ENCODE measurements at places on chromosomes 3 and 15. TPM values are rescaled to one million over a fixed set of nuclear protein-coding genes. Genes with fewer than 3 reads are reported as not detected.

GRCh38 chr3:125436921-125437320 is 61.8 kb upstream of the ZNF148 start:
- H3K4me1 ChIP-seq, result no peaks in the 10 kb centered on the region
- H3K27me3 ChIP-seq, result peaks cover 6% of the 10 kb centered on the region
- no peak for DNase-seq
- no peak overlapping the region for H3K27ac ChIP-seq
- no peaks in the 10 kb centered on the region for H3K36me3 ChIP-seq
- H3K4me3 ChIP-seq, result no peak overlapping the region

DNA sequence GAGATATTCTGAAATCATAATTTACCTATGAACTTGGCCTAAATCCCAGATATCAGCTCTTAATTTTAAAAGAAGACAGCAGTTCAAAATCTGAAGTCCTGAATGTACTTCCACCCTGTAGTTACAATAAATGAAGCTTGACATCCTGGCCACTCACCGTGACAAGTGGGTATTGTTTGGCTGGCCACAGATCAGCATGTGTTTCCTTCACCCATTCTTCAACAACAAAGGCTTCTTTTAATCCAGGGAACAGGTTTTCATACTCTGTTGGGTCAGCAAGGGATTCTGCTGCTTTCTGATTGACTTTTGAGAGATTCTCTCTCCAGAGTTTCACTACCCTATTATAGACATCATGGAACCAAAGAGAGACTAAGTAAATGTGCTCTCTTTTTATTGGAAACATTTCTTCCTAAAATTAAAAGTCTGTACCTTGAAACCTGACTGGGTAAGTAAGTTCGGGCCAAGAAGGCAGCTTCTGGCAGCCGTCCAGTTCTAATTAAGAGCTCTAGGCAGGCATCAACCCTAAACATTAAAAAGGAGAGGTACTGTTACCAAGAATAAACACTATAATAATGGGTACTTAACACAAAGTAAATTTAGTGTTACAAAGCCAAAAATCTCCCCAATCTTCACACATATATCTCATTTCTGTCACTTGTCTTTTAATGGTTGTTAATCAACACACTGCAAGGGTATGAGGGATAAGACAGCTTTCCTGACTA is 15.2 kb downstream of the MRPS22 start:
- peaks cover 23% of the 10 kb centered on the region for H3K4me1 ChIP-seq
- H3K36me3 ChIP-seq, result peaks cover 33% of the 10 kb centered on the region
- no peaks in the 10 kb centered on the region for H3K27me3 ChIP-seq
- no peak overlapping the region for H3K4me3 ChIP-seq

Gene CPNE9
- not detected for total RNA-seq

- H3K4me1 ChIP-seq, result no peaks in the 10 kb centered on the region
- DNase-seq, result no peak
- no peak overlapping the region for H3K4me3 ChIP-seq
- H3K27ac ChIP-seq, result no peak overlapping the region
- no peaks in the 10 kb centered on the region for H3K36me3 ChIP-seq
- no peaks in the 10 kb centered on the region for H3K27me3 ChIP-seq
Measured at GRCh38 chr3:76065964-76066363, 280.6 kb upstream of the ZNF717 start.

DNA sequence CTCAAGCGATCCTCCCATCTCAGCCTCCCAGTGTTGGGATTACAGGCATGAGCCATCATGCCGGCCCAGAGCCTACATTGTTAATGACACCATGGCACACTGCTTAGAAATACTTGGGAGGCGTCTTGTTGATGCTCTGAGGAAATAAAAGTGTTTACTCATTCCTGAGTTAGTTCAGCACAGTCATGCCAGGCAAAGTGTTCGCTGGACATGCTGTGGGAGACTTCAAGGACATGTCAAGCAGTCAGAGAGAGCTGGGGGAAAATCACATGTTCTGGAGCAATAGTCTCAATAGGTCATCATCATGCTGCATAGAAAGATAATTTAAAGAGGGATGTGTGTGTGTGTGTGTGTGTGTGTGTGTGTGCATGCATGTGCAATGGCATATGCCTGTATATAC is 37.5 kb downstream of the TTC23 start:
- H3K4me1 ChIP-seq, result no peaks in the 10 kb centered on the region
- H3K27me3 ChIP-seq, result peaks cover 21% of the 10 kb centered on the region
- H3K36me3 ChIP-seq, result no peaks in the 10 kb centered on the region
- no peak for DNase-seq
- H3K4me3 ChIP-seq, result no peak overlapping the region

Gene BFSP2
- not detected for total RNA-seq

GRCh38 chr15:21260966-21261395 is 179.3 kb downstream of the POTEB3 start:
- H3K4me1 ChIP-seq, result no peaks in the 10 kb centered on the region
- H3K4me3 ChIP-seq, result no peak overlapping the region
- DNase-seq, result peak; percentile 31
- peaks cover 15% of the 10 kb centered on the region for H3K27me3 ChIP-seq
- H3K27ac ChIP-seq, result no peak overlapping the region

- no peak overlapping the region for H3K27ac ChIP-seq
- no peak overlapping the region for H3K4me3 ChIP-seq
- no peak for DNase-seq
- H3K4me1 ChIP-seq, result no peaks in the 10 kb centered on the region
- H3K27me3 ChIP-seq, result no peaks in the 10 kb centered on the region
Measured at GRCh38 chr3:6255229-6255628, 605.7 kb upstream of the GRM7 start.

Gene DYNC1LI1
- total RNA-seq, result 30.6 TPM

DNA sequence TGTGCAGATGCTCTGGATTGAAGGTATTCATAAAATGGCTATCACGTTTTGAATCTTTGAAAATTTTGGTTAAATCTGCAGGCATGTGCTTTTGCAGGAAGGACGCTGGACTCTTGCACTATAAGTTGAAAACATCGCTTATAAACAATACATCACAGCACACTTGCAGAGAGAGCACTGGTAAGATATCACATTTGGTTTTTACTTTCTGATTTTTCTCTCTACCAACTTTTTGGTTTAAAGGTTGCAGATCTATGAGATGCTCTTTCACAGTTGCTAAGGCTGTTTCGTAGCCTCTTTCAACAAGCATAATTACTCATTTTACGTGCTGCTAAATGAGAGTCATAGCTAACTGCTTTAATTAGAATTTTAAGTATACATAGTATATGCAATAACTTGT is 724.4 kb upstream of the ARRDC4 start:
- no peaks in the 10 kb centered on the region for H3K27me3 ChIP-seq
- H3K4me3 ChIP-seq, result no peak overlapping the region
- H3K36me3 ChIP-seq, result no peaks in the 10 kb centered on the region
- no peak for DNase-seq
- H3K27ac ChIP-seq, result no peak overlapping the region

GRCh38 chr3:52288674-52289073 is 1.0 kb downstream of the GLYCTK start:
- H3K27me3 ChIP-seq, result no peaks in the 10 kb centered on the region
- H3K4me3 ChIP-seq, result peak overlapping the region; percentile 98
- H3K27ac ChIP-seq, result peak overlapping the region; percentile 100
- no peak for DNase-seq
- H3K4me1 ChIP-seq, result peaks cover 42% of the 10 kb centered on the region
- H3K36me3 ChIP-seq, result peaks cover 9% of the 10 kb centered on the region

- no peak for DNase-seq
- peaks cover 6% of the 10 kb centered on the region for H3K4me1 ChIP-seq
- peaks cover 49% of the 10 kb centered on the region for H3K36me3 ChIP-seq
- H3K4me3 ChIP-seq, result no peak overlapping the region
Measured at GRCh38 chr3:119884161-119884557, 102.3 kb downstream of the NR1I2 start.

Gene CISH
- total RNA-seq, result 400 TPM

DNA sequence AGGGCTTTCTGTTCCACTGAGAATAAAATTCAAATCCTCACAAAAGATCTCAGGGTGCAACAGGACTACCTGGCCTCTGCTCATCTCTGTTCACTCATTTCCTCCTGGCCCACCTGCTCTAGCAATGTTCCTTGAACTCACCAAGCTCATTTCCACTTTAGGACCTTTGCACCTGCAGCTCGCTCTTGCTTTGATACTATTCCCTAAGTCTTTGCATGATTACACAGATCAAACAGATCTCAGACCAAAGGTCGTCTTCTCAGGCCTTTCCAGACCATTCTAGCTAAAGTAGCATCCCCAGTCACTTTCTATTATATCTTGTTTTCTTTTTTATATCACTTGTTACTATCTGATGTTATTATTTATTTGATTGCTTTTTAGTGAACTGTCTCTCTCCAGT is 54.7 kb downstream of the B3GNT5 start:
- no peaks in the 10 kb centered on the region for H3K27me3 ChIP-seq
- H3K4me3 ChIP-seq, result no peak overlapping the region
- peak overlapping the region; percentile 14 for H3K27ac ChIP-seq
- no peak for DNase-seq
- H3K36me3 ChIP-seq, result peaks cover 23% of the 10 kb centered on the region

Gene COLQ
- 4.1 TPM for total RNA-seq

DNA sequence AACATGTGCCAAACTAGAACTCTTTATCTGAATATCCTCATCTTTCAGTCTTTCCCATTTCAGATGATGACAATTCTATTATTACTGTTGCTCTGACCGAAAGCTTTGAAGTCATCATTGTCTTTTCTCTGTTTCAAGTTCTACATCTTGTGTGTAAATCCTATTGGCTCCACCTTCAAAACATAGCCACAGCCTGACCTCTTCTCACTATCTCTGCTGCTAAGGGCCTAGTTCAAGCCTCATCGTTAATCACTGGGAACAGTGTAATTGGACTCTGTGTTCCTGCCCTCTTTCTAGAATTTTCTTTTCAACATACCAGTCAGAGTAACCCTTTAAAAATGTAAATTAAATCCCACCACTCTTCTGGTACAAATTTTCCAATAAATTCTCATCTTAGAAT is 105.1 kb downstream of the OXSM start:
- H3K4me3 ChIP-seq, result no peak overlapping the region
- H3K4me1 ChIP-seq, result no peaks in the 10 kb centered on the region
- no peak overlapping the region for H3K27ac ChIP-seq
- H3K36me3 ChIP-seq, result no peaks in the 10 kb centered on the region
- H3K27me3 ChIP-seq, result no peaks in the 10 kb centered on the region
- no peak for DNase-seq

- no peak for DNase-seq
- H3K4me1 ChIP-seq, result peaks cover 29% of the 10 kb centered on the region
- H3K36me3 ChIP-seq, result peaks cover 1% of the 10 kb centered on the region
- H3K27me3 ChIP-seq, result peaks cover 1% of the 10 kb centered on the region
- H3K27ac ChIP-seq, result no peak overlapping the region
- H3K4me3 ChIP-seq, result no peak overlapping the region
Measured at GRCh38 chr3:108103040-108103751, 12.4 kb upstream of the CD47 start.

DNA sequence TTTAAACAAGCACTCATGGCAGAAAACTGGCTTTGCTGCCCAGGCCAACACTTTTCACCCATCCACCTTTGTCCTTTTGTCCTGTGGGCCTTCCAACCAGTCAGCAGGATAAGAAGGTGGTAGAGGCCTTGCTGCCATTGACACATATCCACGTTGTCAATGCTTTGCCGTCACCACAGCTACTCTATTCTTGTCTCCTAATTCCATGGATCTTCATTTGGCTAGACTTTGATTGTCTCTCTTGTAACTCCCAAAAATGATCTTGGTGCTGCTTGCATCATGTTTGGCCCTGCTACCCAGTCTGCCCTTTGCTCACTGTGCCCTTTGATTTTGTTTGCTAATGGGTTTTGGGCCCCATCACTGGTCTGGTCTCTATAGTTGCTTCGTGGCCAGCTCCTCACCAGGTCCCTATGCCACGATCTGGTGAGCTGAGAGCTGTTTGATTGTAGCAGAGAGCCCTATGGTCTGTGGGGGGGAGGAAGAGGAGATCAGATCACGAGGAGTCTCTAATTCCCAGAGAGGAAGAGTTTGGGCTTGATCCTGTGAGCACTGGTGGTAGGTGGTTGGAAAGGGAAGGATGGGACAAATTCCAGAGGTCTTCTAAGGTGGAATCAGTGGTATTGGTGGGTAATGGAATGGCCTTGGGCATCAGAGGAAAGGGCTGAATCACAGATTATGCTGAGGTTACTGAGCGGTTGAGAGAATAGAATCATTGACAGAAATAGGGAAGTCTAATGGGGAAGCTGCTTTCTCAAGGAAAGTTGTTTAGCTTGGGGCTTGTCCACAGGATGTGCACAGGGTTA is 40.3 kb downstream of the ABHD2 start:
- H3K4me1 ChIP-seq, result peaks cover 15% of the 10 kb centered on the region
- DNase-seq, result no peak
- no peak overlapping the region for H3K4me3 ChIP-seq
- H3K36me3 ChIP-seq, result peaks cover 17% of the 10 kb centered on the region

GRCh38 chr3:62132027-62132602 is 241.2 kb downstream of the FEZF2 start:
- DNase-seq, result no peak
- H3K4me3 ChIP-seq, result no peak overlapping the region
- H3K36me3 ChIP-seq, result no peaks in the 10 kb centered on the region
- peaks cover 6% of the 10 kb centered on the region for H3K27me3 ChIP-seq
- no peaks in the 10 kb centered on the region for H3K4me1 ChIP-seq

- peak overlapping the region; percentile 62 for H3K27ac ChIP-seq
- H3K36me3 ChIP-seq, result no peaks in the 10 kb centered on the region
- no peak for DNase-seq
- H3K4me3 ChIP-seq, result peak overlapping the region; percentile 29
- peaks cover 9% of the 10 kb centered on the region for H3K4me1 ChIP-seq
- no peaks in the 10 kb centered on the region for H3K27me3 ChIP-seq
Measured at GRCh38 chr15:90336705-90337141, 15.4 kb upstream of the ZNF774 start.

DNA sequence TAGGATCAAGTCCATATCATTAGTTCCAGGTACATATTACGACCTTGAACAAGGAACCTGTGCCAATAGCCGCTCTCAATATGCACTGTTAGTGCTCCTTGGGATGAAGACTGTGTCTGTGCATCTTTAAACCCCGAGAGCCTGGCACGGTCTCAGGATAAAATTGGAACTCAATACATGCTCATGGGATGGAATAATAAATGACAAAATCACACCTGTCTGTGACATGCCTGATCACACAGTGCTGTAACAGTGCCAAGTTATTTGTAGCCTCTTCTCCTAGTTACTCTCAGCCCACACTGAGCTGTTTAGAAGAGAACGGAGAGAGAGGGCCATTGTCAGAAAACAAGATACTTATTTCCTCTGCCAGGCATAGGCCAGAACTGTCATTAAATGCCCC is 82.2 kb downstream of the SSR3 start:
- peaks cover 40% of the 10 kb centered on the region for H3K27me3 ChIP-seq
- no peak for DNase-seq
- no peaks in the 10 kb centered on the region for H3K36me3 ChIP-seq
- H3K27ac ChIP-seq, result no peak overlapping the region
- no peak overlapping the region for H3K4me3 ChIP-seq
- H3K4me1 ChIP-seq, result no peaks in the 10 kb centered on the region

- H3K4me3 ChIP-seq, result no peak overlapping the region
- H3K36me3 ChIP-seq, result no peaks in the 10 kb centered on the region
- peaks cover 27% of the 10 kb centered on the region for H3K27me3 ChIP-seq
- H3K4me1 ChIP-seq, result peaks cover 10% of the 10 kb centered on the region
- no peak for DNase-seq
Measured at GRCh38 chr3:14295037-14295436, 107.4 kb upstream of the SLC6A6 start.

All from activated naive CD8-positive, alpha-beta T cell treated with anti-CD3 and anti-CD28 coated beads, Interleukin-2, amount 10 ng/mL, durations not matched to agents 7 days and 5 days (primary cell).